ENCODE measurements at places on chromosomes 7 and 10.

DNA sequence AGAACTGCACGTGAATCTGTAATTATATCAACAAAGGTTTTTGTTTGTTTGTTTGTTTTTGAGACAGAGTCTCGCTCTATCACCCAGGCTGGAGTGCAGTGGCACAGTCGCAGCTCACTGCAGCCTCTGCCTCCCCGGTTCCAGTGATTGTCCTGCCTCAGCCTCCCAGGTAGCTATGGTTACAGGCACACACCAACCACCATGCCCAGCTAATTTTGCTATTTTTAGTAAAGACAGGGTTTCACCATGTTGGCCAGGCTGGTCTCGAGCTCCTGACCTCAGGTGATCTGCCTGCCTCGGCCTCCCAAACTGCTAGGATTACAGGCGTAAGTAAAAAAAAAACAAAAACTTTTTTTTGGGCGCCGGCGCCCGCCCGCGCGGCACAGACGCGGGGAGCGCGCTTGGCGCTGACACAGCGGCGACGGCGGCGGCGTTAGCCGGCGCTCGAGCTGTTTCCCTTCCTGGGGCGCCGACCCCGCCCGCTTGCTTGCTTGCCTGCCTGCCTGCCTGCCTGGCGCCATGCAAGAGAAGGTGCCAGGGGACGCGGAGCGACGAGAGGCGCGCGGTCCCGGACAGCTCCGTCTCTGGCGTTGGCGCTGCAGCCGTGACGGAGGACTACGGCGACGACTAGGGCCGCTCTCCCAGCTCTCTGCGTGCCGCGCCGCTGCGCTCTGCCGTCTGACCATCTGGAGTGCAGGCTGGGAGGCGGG, 171.4 kb upstream of the NUPR2 start:
- no peak for DNase-seq

GRCh38 chr10:125264091-125264490, 103.7 kb upstream of the CTBP2 start:
- DNase-seq, result no peak

DNA sequence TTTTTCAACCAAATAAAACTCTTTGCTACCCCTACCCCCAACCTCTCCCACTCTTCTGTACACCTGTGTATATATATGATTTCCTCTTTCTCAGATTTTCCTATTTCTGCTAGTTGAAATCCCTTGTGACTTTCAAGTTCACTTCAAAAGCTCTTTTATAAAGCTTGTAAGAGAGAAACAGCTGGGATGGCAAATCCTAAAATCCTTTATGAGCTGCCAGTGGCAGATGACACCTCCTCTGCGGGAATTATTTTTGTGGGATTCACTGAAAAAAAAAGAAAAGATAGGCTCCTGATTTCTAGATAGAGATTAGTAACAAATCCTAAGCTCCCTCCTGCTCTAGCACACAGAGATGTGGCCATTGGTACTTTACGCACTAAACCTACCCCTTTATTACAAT, 92.9 kb downstream of the AHR start:
- DNase-seq, result no peak

GRCh38 chr7:148142660-148143248, 447.8 kb upstream of the C7orf33 start:
- DNase-seq, result peak; percentile 13

- no peak for DNase-seq
Observed at GRCh38 chr10:131556897-131557495, 245.5 kb upstream of the TCERG1L start.

- no peak for DNase-seq
Observed at GRCh38 chr10:10892290-10892875, 125.3 kb upstream of the CELF2 start.

GRCh38 chr10:48608976-48609375, 4.1 kb upstream of the ARHGAP22 start:
- no peak for DNase-seq

DNA sequence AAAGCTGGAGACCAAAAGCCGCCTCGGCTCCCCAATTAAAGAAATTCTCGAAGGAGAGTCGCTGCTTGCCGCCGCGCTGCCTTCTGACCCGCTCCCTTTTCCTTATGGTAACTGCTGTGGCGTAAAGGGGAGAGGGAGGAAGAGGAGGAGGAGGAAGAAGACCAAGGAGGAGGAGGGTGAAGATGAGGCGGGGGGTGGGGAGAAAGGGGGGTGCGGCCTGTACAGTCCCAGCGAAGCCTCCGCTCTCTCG, 388 bp downstream of the CNOT4 start:
- DNase-seq, result no peak

Measured in urinary bladder (tissue), 4 donors.